ENCODE measurements at places on chromosomes 12 and 14. TPM values are rescaled to one million over a fixed set of nuclear protein-coding genes. Genes with fewer than 3 reads are reported as not detected.

GRCh38 chr14:57641776-57642175, 148.1 kb upstream of the CCDC198 start:
- no peak for DNase-seq

- no peak for DNase-seq
Measured at GRCh38 chr14:92832137-92832700, 38.1 kb downstream of the GOLGA5 start.

DNA sequence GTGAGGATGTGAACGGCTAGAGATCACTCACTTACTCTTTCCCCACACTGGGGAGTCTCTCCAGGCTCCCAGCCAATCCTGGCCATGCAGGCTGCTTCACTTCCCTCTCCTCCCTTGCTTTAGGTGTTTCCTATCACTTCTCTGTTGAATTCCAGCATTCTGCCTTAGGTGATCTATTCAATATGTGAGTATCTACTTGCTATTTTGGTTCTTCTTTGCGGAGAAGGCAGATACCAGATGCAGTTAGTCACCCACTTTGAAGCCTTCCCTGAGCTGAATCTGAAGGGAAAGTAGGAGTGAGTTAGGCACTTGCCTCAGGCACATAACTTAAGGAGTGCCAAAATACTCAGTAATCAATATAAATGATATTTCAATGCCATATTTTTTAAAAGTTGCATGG, 36.0 kb upstream of the FAR2 start:
- DNase-seq, result no peak

Gene CEBPE
- not detected for total RNA-seq

Gene ACIN1
- 130 TPM for total RNA-seq

Gene PLD4
- total RNA-seq, result not detected
